Ovary (tissue), 10 donors: ENCODE measurements at places on chromosomes 4 and X.
A peak's percentile ranks its signal among the peaks of the same experiment; 100 is the strongest.

- DNase-seq, result no peak
These were observed 533.1 kb upstream of the TENM3 start for GRCh38 chr4:181710143-181710542.

GRCh38 chr4:89894649-89895550, at the start of gene MMRN1:
Gene MMRN1 (plus strand): TSS chr4:89894854. CDS start chr4:89894972, 118 bp downstream.
- DNase-seq, result no peak

DNA sequence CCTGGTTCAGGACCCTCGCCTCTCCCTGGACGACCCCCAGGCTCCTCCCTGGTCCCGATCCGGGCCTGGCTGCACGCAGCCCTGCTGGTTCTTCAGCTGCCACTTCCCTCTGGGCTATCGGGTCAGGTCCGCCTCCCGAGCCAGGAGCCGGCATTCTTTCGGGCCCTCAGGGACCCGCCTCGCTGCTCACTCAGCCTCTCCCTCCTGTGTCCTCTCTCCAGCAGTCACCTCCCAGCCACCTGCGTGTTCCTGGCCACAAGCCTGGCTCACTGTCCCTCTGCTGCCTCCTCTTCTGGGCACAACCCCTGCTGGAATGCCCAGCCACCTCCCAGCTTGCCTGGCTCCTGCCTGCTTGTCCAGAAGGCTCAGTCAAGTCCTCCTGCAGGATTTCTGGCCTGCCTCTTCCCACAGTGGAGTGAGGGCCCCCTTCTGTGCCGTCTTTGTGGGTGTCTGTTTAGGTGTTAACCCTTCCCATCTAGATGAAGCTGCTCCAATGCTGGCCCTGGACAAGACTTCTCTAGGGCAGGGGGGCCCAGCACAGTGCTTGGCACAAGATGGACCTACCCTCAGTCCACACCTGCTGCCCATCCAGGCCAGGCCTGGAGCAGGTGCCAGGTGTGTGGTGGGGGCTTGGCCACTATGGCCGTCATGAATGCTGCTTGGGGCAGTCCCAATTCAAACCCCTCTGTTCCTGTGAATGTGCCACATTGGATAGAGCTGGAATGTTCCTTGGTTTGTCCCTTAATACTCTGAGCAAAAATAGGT, 2.2 kb downstream of the WFS1 start:
- peak; percentile 44 for DNase-seq

DNA sequence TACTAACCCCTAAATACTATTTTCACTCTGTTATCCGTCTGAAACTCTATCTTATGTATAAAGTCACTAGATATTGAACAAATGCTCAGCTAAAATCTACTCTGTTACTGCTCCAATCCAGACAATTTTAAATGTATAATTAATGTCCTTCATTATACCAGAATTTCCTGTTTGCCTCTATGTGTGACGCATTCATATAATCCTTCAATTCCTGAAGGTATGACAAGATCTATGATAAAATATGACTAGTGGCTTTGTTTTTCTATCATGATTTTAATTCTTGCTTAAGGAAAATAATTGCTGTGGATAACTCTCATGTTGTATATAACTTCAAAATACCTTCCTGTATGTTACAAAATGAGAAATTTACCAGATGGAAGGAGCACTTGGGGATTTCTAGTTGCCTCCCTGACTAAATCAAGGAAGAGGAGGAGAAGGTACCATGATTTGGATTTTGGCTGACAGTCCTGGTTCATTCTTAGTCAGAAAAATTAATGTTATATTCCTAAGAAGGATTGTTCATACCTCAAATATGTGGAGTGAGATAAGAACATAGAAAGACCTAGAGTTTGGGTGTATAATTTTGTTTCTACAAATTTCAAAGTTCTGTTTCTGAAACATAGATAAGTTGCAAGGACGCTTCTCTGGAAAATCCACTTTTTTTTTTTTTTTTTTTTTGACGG, 4.9 kb downstream of the CXCL6 start:
- no peak for DNase-seq

GRCh38 chr4:3792813-3793212, 26.6 kb downstream of the ADRA2C start:
- no peak for DNase-seq

DNA sequence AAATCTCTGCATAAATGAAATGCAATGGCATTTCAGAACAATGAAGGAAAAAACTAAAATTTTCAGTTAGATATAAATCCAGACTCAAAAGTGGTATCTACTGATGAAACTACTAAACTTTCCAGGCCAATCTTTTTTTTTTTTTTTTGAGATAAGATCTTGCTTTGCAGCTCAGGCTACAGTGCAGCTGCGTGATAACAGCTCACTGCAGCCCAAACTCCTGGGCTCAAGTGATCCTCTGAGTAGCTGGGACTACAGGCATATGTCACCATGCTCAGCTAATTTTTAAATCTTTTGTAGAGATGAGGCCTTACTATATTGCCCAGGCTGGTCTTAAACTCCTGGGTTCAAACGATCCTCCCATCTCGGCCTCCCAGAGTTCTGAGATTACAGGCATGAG, 1228.2 kb upstream of the ADGRL3 start:
- DNase-seq, result no peak

GRCh38 chr4:17437396-17437795, 74.5 kb downstream of the QDPR start:
- DNase-seq, result no peak

DNA sequence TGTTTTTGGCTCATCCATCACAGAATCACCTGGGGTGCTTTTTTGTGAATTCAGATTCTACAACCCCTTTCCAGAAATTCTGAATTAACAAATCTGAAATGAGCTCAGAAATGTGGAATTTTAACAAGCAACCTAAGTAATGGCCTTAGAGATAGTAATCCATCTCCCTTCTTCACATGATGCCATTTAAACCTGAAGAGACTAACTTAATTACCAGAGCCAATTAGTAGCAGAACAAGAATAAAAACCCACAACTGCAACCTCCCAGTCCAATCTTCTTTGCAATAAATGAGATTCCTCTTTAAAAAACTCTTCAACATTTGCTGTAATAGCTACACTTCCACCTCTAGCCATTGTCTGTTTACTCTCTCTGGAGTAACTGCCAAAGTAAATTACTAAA, 69.7 kb downstream of the ARAP2 start:
- DNase-seq, result no peak

GRCh38 chr4:6761649-6762615, 20.6 kb upstream of the KIAA0232 start:
- no peak for DNase-seq

DNA sequence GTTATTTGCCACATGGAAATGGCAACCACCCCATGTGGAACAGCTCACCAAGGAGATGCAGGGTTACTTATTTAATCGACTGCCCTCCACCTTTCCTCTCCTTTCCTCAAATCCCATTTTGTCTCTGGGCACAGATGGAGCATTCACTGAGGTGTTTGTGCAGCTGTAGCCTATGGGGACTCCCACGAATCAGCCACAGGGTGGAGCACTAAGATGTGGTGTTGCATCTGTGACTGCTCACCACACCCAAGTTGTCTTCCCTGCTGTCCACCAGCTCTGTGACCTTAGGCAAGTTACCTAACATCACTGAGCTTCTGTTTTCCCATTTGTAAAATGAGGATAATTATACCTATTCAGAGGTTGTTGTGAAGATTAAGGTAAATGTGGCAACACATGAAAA, 252.4 kb upstream of the CPEB2 start:
- DNase-seq, result no peak

- DNase-seq, result no peak
These were observed 18.4 kb downstream of the EFNB1 start for GRCh38 chrX:68847172-68847571.

GRCh38 chr4:65046192-65047133, 623.8 kb downstream of the EPHA5 start:
- no peak for DNase-seq

- DNase-seq, result no peak
These were observed 58.0 kb downstream of the FAM53A start for GRCh38 chr4:1626151-1626550.

GRCh38 chr4:48949518-48950219, 36.4 kb upstream of the CWH43 start:
- no peak for DNase-seq

DNA sequence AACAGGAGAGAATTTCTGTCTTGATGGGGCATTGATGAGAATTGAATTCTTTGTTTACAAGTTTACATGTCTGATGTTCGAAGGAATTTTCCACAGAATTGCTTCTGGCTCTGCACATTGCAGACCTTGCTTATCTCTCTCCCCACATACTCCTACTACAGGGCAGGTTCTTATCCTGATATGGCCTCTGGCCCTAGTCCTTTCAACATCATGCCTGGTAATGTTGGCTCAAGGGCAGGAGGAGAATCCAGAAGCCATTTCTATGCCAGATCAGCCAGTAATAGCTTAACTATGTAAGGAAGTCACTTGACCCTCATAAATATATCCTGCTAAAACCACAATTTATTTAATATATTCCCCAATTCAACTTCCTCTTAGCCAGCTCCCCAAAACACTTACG, 24.3 kb upstream of the TSPAN5 start:
- DNase-seq, result no peak

DNA sequence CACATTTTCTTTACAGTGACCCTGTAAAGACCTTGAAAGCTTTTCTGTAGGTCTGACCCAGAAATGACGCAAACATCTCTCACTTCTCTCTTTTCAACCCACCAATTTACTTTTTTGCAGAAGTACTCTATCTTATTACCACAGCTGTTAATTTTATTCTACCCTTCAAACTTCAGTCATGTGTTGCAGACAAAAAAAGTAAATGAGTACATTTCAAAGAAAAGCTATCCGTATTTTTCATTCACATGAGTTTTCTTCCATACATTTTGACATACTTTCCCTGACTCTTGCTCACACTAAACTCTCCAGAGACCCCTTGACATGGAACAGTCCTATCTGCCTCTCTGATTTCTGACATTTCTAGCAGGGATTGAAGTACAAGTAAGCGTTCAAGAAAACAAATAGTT, 51.7 kb downstream of the SLC7A11 start:
- DNase-seq, result no peak

DNA sequence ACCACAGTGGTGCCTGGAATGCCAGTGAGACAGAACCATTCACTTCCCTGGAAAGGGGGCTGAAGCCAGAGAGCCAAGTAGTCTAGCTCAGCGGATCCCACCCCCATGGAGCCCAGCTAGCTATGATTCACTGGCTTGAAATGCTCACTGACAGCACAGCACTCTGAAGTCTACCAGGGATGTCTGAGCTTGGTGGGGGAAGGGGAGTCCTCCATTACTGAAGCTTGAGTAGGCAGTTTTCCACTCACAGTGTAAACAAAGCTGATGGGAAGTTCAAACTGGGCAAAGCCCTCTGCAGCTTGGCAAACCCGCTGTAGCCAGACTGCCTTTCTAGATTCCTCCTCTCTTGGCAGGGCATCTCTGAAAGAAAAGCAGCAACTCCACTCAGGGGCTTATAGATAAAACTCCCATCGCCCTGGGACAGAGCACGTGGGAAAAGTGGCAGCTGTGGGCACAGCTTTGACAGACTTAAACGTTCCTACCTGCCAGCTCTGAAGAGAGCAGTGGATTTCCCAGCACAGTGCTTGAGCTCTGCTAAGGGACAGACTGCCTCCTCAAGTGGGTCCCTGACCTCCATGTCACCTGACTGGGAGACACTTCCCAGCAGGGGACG, 32.0 kb downstream of the NAP1L2 start:
- DNase-seq, result no peak

GRCh38 chr4:128955751-128956150, 137.6 kb downstream of the SCLT1 start:
- no peak for DNase-seq

GRCh38 chrX:108439426-108439942, at the start of gene COL4A5:
Gene COL4A5 (plus strand): TSS chrX:108439838. CDS start chrX:108440126, 288 bp downstream.
- DNase-seq, result peak; percentile 64

GRCh38 chr4:75745161-75745560, 20.8 kb downstream of the USO1 start:
- no peak for DNase-seq

- no peak for DNase-seq
These were observed 2.6 kb upstream of the MSMO1 start for GRCh38 chr4:165324918-165325304.

- no peak for DNase-seq
These were observed 376.1 kb upstream of the CTSO start for GRCh38 chr4:156329779-156330178.

- no peak for DNase-seq
These were observed 2.0 kb downstream of the HSPA4L start for GRCh38 chr4:127783955-127784770.

GRCh38 chr4:92566269-92566668, 262.5 kb downstream of the GRID2 start:
- DNase-seq, result no peak

GRCh38 chr4:124279741-124280140, 432.8 kb downstream of the ANKRD50 start:
- no peak for DNase-seq

DNA sequence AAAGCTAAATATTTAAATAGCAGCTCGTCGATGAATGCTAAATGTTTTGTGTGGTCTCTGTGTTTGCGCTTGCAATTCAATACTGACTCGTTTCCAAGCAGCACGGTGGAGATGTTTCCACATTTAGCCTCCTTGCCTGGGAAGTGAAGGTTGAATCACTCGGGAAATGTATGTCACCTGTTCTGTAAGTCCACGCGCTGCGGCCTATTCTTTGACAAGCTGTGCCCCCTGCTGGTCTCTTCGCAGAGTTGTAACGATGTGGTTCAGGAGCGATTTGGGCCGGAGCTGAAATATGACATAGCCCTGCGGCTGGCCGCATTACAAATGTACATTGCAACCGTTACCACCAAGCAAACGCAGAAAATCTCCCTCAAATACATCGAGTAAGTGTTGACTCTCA, 89.6 kb upstream of the PRPS2 start:
- DNase-seq, result no peak

- no peak for DNase-seq
These were observed 111.7 kb upstream of the PDHA2 start for GRCh38 chr4:95728145-95728544.

- no peak for DNase-seq
These were observed 524 bp upstream of the RPS3A start for GRCh38 chr4:151098979-151099228.

- DNase-seq, result no peak
These were observed 15.8 kb upstream of the CT45A1 start for GRCh38 chrX:135697601-135698000.

GRCh38 chr4:120105472-120105871, 38.8 kb upstream of the MAD2L1 start:
- DNase-seq, result no peak

GRCh38 chrX:25025615-25026014, 9.8 kb upstream of the ARX start:
- no peak for DNase-seq

DNA sequence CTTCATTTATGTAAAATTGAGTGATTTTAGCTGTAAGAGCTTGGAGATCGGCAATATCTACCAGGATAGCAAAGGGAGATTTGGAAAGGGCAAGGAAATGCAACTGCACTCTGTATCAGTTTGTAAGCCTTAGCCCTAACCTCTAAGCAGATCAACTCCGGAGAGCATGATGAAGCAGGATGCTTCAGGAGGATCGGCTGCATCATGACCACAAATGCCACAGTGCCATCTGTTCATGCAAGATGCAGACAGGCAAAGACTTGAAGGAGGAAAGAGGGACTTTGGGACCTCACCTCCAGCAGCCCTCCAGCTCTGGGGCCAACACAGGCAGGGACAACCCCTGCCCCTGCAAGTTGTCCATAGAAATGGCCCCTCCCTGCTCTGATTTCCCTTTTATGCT, 377.6 kb upstream of the GATB start:
- DNase-seq, result no peak
